SHP77 treated with DMSO at 0.1 percent for 48 hours (cell line): ENCODE measurements at places on chromosomes 3 and 15.
A peak's percentile ranks its signal among the peaks of the same experiment; 100 is the strongest.

DNA sequence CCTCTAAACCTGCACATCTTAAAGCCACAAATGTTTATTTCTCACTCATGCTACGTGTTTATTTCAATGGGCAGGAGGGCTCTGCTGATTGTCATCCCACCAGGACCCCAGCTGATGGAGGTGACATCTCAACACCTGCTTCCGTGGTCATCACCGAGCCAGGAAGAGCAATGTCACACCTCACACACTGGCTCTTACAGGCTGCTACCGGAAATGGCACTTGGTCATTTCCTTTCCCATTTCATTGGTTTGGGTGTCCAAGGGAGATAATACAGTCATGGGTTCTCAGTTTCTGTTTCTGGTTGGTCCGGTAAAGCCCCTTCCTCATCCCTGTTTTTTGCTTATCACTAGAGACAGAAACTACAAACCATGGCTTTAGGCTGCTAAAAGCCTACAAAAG lies 41.9 kb downstream of the ABHD2 start:
- DNase-seq, result no peak

GRCh38 chr15:83107841-83108181 lies 366 bp downstream of the TM6SF1 start:
- no peak for DNase-seq

GRCh38 chr3:99475229-99475628 lies 163.2 kb upstream of the COL8A1 start:
- no peak for DNase-seq

DNA sequence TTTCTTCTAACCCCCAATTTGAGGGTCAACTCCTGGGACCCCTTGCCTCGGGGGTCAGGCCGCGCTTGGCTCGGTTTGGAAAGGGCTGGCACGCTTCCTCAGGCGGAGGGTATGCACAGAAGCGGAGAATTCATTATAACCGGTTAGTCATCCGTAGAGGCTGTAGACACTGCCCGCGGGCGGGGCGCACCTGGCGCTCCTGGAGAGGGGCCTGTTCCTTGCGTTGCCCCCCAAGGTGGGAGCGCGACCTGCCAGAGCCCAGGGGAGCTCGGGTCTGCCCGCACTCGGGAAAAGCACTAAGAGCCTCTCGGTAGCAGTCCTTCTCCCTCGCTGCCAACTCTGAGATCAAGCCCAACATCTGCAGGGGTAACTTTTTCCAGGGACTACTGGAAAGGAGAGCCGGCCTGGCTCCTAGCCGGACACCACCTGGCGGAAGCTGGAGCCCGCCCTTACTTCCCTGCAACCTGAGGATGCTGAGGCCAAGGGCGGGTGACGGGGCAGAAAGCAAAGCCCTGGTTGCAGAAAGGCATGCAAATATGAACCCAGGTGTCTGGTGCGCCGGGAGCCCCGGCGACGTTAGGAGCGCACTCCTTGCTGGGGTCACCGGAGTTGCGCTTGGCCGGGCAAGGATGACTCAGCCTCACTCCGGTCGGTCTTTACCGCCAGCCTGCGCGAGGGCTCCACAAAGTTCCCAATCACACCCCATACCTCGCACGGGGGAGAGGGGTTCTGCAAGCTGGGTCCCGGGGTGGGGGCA lies 1.5 kb upstream of the CACNA2D3 start:
- DNase-seq, result no peak

- DNase-seq, result no peak
Observed at GRCh38 chr3:49476563-49476962, 6.5 kb downstream of the DAG1 start.

GRCh38 chr3:127905556-127905955 lies 9.5 kb upstream of the KBTBD12 start:
- no peak for DNase-seq

DNA sequence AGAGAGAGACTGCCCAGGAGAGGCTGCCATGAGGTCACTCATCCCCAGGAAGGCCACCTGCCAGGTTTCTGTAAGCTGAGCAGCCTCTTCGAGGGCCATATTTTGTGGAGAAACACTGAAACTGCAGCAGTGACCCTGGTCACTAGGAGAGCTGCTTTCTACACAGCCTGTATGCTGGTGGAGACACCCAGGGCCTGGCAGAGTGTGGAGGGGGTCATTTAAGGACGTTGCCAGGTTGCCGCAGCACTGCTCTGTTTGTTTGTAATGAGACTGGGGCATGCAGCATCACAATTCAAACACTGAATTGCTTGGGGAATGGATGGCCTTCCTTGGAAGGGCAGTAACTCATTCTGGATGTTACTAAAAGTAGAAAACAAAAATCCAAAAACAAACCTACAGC lies 104.9 kb upstream of the TRIM42 start:
- DNase-seq, result no peak

DNA sequence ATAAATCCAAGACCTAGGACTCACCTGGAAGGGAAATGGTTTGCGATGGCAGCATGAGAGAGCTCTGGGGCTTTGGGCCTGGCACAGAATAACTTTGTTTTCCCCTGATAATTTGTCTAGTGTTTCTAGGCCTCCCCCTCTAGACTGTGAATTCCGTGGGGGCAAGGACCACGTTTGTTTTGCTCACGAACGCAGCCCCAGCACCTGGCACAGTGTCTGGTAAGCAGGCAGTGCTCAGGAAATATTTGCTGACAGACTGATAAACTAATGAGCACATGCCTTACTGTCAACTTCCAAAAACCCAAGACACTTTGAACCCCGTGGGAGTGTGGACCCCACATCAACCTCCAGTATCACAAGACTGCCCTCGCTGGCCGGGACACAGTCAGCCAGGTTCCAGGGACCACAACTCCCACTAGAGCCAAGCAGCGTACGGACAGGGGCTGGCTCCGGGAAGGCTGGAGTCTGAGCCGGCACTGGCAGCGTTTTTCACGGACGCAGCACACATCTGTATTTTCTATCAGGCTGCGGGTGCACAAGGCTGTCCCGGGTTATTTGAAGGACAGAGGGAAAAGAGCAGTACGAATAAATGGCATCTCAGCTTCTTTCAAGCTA lies 146.5 kb downstream of the XXYLT1 start:
- DNase-seq, result no peak

GRCh38 chr3:149462051-149462450 lies 12.4 kb upstream of the TM4SF4 start:
- no peak for DNase-seq

- no peak for DNase-seq
Observed at GRCh38 chr15:71274448-71274798, 159.2 kb downstream of the THSD4 start.

DNA sequence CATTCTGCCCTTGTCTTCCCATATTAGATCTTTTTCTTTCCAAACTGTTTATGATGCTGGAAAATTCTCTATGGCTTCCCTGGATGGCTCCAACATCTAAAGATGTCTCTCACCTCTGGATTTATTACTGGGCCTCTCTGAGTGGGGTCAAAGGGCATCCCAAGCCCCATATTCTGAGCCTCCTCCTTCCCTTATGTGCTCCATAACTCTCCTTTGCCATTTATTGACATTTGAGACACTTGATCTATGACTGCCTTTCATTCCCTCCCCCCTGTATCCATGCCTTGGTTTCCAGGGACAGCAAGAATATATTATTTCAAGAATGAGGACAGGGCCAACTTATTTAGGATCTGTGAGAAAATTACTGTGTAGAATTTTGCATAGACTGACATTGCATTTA lies 369.3 kb upstream of the ONECUT1 start:
- DNase-seq, result no peak

GRCh38 chr3:62951037-62951613 lies 75.9 kb upstream of the CADPS start:
- DNase-seq, result no peak

GRCh38 chr3:157201648-157202278 lies 41.8 kb upstream of the CCNL1 start:
- peak; percentile 18 for DNase-seq

DNA sequence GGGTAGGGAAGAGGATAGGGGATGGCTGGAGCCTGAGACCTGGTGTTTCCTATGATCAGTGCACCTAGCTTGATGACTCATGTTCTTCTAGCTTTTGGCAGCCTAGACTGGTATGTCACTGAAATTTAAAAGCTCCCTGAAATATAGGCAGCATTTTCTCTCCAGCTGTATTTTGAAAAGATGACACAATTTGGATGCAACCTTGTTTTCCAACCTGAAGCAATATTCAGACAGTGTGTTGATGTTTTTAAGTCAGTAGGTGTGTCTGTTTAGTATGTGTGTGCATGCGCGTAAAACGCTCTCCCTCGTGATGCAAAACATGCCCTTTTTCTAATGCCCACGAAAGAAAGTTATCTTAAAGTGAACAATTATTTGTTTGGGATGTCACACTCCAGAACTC lies 58.5 kb downstream of the RPL22L1 start:
- DNase-seq, result no peak

DNA sequence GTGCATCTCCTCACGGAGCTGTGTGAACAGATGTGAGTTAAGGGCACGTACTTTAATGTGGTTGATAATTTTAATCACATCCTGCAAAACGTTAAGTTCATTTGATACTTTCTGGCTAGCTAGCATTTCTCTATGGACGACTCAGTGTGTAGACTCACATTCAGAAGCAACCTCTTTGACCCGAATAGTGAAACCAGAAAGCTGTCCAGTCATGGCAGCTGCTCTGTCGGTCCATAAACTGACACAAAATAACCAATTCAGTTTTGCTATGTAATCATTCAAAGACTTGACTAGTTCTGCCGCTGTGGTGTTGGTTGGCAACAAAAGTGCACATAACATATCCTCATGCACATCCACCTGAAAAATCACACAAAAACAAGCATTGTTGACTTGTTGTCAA lies 3.7 kb upstream of the GFM1 start:
- no peak for DNase-seq

DNA sequence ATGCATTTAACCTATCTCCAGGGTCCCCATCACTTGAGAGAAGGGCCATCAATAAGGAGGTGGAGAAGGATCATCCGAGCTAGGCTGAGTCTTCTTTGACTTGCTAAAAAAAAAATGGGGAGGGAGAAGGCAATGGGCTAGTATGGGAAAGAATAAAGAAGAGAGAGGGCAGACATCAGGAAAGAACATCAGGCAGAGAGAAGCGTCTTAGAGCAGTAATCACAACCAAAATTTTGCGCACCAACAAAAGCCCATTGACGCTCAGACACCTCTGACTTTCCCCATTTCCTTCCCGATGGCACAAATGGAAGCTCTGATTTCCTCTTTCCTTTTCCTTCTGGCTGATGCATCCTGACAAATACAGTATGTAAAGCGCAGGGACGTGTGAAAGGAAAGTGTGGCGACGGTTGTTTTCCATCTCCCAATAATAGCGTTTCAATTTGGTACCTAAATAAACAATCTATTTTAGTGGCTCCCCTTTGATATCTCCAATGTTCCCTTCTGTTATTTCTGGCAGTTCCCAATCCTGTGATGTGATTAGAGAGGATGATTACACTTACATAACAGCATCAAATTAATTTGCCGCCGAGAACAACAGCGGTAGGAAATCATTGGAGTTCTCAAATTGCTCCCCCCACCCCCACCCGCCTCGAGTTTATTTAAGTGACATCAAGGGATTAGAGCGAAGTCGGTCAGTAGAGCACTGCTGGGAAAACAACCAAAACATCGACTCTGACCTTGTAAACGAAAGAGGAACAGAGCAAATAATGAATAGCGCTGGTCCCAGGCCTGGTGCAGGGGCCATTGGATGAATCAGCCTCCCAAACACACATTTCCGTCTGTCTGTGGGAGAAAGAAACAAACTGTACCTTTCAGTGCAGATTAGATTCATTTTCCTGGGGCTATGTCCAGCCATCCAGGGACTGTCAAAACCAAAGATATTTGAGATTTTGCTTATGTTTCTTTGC lies 273.3 kb upstream of the ICE2 start:
- no peak for DNase-seq

DNA sequence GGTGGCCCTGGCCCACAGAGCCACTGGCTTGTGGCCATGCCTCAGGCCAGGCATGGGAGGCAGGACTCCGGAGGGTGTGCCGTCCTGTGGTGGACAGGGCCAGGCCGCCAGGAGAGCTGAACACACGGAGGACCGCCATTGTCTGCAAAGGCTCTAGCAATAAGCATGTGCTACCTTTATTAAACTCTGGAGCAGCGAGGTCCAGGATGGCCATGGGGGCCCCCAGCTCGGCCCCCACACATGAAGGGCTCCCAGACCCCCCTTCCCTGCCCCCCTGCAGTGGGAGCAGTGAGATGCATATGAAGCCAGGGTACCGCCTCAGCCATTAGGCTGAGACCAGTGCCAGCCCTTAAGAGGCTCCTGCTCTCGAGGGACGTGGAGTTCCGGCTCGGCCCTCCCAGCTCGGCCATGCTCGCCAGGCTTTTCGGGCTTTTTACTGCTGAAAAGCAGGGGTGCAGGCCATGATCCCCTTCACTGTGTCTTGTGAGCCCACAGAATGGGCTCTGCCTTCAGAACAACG lies 2.7 kb downstream of the AMIGO3 start:
- DNase-seq, result no peak

GRCh38 chr15:99436542-99437314 lies 129.1 kb upstream of the MEF2A start:
- DNase-seq, result no peak

DNA sequence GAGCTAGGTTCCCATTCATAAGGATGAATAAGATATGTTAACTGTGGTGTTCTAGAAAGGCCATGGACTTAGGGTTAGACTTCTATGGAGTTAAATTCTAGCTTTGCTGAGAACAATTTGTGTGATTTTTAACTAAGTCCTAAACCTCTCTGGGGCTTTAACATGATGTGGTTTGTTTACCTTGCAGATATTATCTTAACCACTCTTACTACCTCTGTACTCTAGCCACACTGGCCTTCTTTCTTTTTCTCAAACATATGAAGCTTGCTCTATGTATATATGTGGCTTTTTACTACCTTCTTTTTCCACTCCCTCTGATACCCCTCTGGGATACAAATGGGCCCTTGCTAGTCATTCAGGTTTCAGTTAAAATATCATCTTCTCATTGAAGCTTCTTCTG lies 108.4 kb downstream of the ZNF609 start:
- no peak for DNase-seq

- DNase-seq, result no peak
Observed at GRCh38 chr15:62976301-62976881, 66.2 kb upstream of the TPM1 start.

DNA sequence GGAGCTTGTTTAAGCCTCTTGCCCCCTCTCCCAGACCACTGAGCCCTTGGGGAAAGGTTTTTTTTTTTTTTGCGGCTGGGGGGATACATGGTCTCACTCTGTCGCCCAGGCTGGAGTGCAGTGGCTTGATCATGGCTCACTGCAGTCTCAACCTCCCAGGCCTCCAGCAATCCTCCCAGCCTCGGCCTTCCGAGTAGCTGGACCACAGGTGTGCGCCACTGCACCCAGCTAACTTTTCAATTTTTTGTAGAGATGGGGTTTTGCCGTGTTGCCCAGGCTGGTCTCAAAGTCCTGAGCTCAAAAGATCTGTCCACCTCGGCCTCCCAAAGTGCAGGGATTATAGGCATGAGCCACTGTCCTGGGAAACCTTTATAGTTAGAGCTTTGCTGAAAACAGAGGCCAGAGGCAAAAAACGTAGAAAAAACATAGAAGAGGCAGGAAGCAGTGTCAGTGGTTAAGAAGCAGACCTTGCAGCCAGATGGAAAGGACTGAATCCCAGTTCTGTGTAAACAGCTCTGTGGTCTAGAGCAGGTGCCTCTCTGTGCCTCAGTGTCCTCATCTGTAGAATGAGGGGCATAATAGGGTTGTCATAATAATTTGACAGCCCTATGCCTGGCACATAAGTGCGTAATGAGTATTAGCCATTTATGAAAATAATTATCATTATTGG lies 33.1 kb downstream of the CMTM7 start:
- DNase-seq, result no peak
